ENCODE measurements at places on chromosomes 16 and 17. TPM values are rescaled to one million over a fixed set of nuclear protein-coding genes. Genes with fewer than 3 reads are reported as not detected.

DNA sequence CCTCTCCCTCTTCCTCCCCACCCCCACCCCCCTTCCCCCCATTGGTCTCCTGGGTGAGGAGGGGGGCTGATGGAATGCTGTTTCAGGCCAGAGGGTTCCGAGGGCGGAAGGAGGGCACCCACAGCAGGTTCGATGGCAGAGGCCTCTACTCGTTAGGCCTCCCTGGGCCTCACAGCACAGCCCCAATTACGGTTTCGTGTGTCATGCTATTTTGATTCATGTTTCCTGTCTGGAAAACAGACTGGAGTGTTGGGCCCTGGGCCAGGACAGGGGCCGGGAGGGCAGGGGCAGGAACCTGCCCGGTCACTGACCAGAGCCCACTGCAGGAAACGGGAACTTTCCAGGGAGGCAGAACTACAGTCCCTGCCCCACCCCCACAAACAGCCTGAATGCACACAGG, 138.2 kb downstream of the C16orf95 start:
- H3K4me1 ChIP-seq, result no peaks in the 10 kb centered on the region
- no peak for DNase-seq
- H3K27ac ChIP-seq, result no peak overlapping the region
- H3K27me3 ChIP-seq, result no peaks in the 10 kb centered on the region
- H3K36me3 ChIP-seq, result no peaks in the 10 kb centered on the region

GRCh38 chr16:75342308-75342811, 90.9 kb upstream of the BCAR1 start:
- H3K27me3 ChIP-seq, result no peaks in the 10 kb centered on the region
- no peaks in the 10 kb centered on the region for H3K4me1 ChIP-seq
- no peak overlapping the region for H3K4me3 ChIP-seq

DNA sequence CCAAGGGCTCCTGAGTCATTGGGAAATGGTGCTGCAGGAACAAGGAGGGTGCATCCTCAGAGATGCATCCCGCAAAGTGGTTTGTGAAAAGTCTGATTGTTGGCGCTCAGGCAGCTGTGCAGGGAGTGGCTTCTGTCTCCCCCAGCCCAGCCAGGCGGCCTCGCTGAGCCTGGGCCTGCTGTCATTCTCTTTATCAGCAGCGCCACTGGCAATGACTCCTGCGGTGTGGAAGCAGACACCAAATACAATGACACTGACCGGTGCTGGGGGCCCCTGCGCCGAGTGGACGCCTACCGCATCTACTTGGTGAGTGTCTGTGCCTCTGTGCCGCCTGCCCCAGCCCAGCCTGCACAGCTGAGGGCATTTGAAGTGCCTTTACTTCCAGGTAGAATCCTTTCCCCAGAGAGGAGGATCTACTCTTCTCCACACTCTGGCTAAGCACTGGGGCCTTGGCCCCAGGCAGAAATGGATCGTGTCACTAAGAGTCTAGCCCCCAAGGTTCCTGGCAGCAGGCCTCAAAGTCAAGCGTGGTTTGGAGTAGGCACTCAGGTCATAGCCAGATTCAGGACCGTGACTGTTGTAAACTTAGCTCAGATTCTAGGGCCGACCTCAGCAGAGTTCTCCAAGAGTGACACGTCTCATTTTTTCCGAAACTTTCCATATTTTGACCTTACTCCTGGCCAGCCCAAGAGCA, 19.3 kb upstream of the NAT9 start:
- H3K36me3 ChIP-seq, result peaks cover 19% of the 10 kb centered on the region
- no peak for DNase-seq
- no peaks in the 10 kb centered on the region for H3K27me3 ChIP-seq
- no peak overlapping the region for H3K27ac ChIP-seq

DNA sequence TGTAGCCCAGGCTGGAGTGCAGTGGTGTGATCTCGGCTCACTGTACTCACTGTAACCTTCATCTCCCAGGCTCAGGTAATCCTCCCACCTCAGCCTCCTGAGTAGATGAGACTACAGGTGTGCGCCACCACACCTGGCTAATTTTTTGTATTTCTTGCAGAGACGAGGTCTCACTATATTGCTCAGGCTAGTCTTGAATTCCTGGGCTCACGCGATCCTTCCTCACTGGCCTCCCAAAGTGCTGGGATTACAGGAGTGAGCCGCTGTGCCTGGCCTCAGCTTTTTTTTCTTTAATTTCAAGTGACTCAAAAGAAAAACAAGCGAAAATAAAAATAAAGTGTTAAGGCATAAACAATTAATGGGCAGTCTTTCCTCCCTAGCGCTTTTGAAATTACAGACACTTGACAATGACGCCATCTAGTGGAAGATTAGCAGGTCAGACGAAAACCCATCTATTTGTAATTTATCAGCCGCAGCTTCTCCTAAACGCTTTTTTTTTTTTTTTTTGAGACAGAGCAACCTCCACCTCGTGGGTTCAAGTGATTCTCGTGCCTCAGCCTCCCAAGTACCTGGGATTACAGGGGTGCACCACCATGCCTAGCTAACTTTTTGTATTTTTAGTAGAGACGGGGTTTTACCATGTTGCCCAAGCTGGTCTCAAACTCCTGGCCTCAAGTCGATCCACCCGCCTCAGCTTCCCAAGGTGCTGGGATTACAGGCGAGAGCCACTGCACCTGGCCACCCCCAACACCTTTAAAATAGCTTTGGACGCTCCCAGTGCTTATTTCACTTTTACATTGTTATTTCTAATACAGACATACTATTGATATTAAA, 28.1 kb upstream of the PECAM1 start:
- peaks cover 2% of the 10 kb centered on the region for H3K27me3 ChIP-seq
- H3K4me1 ChIP-seq, result peaks cover 4% of the 10 kb centered on the region
- no peak for DNase-seq
- H3K4me3 ChIP-seq, result no peak overlapping the region
- H3K36me3 ChIP-seq, result no peaks in the 10 kb centered on the region

DNA sequence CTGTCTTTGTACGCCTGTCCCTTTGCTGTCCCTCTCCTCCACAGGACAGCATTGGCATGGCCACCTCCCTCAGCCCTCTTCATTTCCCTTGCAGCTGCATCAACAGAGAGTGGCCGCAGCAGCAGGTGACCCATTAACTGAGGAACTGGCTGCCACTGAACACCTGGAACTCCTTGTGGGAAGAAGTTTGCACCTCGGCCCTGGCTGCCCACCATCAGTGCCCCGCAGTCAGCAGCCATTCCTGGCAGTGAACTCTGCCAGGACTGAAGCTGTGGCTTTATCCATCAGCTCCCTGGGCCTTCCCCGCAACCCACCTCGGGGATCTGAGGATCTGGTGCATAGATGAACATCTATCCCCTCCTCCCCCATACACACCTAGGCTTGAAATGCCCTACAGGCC, 13.1 kb upstream of the RNF135 start:
- H3K4me3 ChIP-seq, result no peak overlapping the region
- peaks cover 8% of the 10 kb centered on the region for H3K4me1 ChIP-seq
- H3K27ac ChIP-seq, result no peak overlapping the region
- H3K36me3 ChIP-seq, result no peaks in the 10 kb centered on the region
- DNase-seq, result no peak

DNA sequence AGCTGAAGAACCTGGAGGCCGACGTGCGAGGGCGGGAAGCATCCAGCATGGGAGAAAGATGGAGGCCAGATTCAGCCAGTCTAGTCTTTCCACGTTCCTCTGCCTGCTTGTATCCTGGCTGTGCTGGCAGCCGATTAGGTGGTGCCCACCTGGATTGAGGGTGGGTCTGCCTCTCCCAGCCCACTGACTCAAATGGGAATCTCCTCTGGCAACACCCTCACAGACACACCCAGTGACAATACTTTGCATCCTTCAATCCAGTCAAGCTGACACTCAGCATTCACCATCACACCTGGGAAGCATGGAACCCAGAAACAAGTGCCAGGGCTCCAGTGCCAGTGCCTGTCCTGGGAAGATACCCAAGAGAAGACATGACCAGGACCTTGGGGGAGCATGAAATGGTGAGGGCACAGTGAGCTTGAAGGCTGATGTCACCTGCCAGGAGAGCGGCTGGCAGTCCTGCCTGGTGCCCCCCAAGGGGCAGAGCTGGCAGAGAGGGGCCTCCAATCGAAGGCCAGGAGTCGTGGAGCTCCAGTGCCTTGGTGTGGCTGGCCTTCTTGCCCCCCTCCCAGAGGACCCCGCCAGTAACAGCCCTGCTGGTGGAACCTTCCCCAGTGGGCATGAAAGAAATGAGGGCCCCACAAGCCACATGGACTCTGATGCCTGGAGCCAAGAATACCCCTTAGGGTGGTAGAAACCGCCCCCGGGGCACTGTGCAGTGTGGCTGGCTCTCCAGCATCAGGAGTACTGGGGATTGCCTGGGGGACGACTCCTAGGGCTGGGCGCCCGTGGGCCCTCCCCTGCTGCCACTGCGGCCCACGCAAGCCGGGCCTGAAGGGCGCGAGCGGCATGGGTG, 643 bp upstream of the NPB start:
- no peak overlapping the region for H3K27ac ChIP-seq
- peaks cover 4% of the 10 kb centered on the region for H3K4me1 ChIP-seq

- H3K4me1 ChIP-seq, result no peaks in the 10 kb centered on the region
- no peak overlapping the region for H3K27ac ChIP-seq
- H3K27me3 ChIP-seq, result no peaks in the 10 kb centered on the region
- no peak for DNase-seq
- no peak overlapping the region for H3K4me3 ChIP-seq
Observed at GRCh38 chr16:87836844-87837581, 32.3 kb downstream of the SLC7A5 start.

GRCh38 chr17:49445591-49445990, 30.9 kb upstream of the PHB1 start:
- no peak overlapping the region for H3K27ac ChIP-seq
- peaks cover 4% of the 10 kb centered on the region for H3K4me1 ChIP-seq
- no peak overlapping the region for H3K4me3 ChIP-seq

DNA sequence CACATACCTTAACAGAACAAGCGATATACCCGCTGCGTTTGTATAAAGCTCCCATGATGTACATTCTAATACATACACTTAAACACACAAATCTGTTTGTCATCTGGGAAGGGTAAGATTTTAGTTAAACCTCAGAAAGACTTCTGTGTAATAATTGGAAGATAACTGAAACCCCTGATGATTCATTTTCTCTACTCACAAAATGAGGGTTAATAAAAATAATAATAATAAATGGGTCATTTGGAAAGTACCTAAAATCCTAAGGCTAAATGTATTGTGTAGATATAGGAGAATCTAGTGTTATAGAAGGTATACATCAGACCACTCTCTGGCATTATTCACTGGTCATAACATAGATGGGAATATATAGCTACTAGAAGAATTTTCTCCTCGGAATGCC, 64.7 kb upstream of the SOX9 start:
- no peak for DNase-seq
- H3K4me1 ChIP-seq, result no peaks in the 10 kb centered on the region
- H3K27ac ChIP-seq, result no peak overlapping the region
- peaks cover 2% of the 10 kb centered on the region for H3K27me3 ChIP-seq
- no peak overlapping the region for H3K4me3 ChIP-seq
- no peaks in the 10 kb centered on the region for H3K36me3 ChIP-seq

DNA sequence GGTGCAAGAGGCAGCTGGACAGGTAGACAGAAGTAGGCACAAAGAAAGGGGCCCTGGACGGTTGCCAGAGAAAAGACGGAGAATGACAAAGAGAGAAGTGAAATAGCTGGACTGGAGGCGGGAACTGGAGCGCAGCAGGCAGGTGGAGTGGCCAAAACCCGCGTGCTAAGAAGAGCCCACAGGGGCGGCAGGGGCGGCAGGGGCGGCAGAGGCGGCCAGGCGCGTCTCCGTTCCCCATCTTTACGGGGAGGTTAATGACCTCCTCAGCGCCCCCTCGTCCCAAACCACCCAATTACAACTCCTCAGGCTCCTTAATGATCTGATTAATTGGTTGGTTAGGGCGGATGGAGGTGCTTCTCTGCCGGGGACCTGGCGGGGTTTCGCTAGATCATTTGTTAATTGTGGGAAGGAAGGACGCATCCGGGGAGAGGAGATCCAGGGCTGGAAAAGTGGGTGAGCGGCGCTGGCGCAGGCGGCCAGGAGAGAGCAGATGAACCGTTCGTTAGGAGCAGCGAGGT, 15.4 kb upstream of the HOXB9 start:
- H3K4me3 ChIP-seq, result peak overlapping the region; percentile 36
- H3K4me1 ChIP-seq, result peaks cover 44% of the 10 kb centered on the region
- peaks cover 8% of the 10 kb centered on the region for H3K36me3 ChIP-seq
- H3K27me3 ChIP-seq, result peaks cover 95% of the 10 kb centered on the region
- no peak overlapping the region for H3K27ac ChIP-seq
- no peak for DNase-seq

- H3K27me3 ChIP-seq, result no peaks in the 10 kb centered on the region
- peak; percentile 45 for DNase-seq
- no peaks in the 10 kb centered on the region for H3K36me3 ChIP-seq
- H3K4me3 ChIP-seq, result no peak overlapping the region
- no peak overlapping the region for H3K27ac ChIP-seq
Observed at GRCh38 chr16:85528528-85529387, 84.4 kb upstream of the GSE1 start.

DNA sequence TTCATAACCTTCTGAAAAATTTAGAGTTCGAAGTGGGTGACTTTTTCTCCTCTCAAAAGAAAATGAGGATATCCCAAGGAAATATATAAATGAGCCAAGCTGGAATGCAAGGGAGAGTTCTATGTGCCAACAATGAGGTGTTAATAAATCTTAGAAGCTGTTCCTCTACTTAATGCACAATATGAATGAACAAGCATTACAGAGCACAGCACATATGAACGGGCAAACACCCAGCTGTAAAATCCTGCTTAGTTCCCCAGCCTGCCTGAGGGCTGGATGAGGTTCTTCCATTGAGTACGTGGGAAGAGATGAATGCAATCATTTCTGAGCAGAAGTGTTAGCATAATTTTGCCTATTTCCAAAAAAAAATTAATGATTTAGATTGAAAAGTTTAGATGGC, 58.1 kb downstream of the WDR59 start:
- no peaks in the 10 kb centered on the region for H3K27me3 ChIP-seq
- no peak overlapping the region for H3K4me3 ChIP-seq
- no peak overlapping the region for H3K27ac ChIP-seq
- H3K4me1 ChIP-seq, result peaks cover 1% of the 10 kb centered on the region

GRCh38 chr17:43609613-43610385, 51.9 kb downstream of the MEOX1 start:
- H3K27me3 ChIP-seq, result peaks cover 14% of the 10 kb centered on the region
- no peaks in the 10 kb centered on the region for H3K36me3 ChIP-seq
- H3K4me3 ChIP-seq, result no peak overlapping the region
- DNase-seq, result no peak
- H3K4me1 ChIP-seq, result peaks cover 6% of the 10 kb centered on the region
- no peak overlapping the region for H3K27ac ChIP-seq

GRCh38 chr16:77896415-77897128, 108.2 kb downstream of the VAT1L start:
- peaks cover 5% of the 10 kb centered on the region for H3K27me3 ChIP-seq
- H3K36me3 ChIP-seq, result no peaks in the 10 kb centered on the region
- H3K27ac ChIP-seq, result no peak overlapping the region
- no peaks in the 10 kb centered on the region for H3K4me1 ChIP-seq
- H3K4me3 ChIP-seq, result no peak overlapping the region

- DNase-seq, result no peak
- no peaks in the 10 kb centered on the region for H3K36me3 ChIP-seq
Observed at GRCh38 chr17:61376931-61377838, 22.5 kb upstream of the TBX2 start.

Gene THOC6
- total RNA-seq, result 51.5 TPM

Gene NXN
- total RNA-seq, result 0.14 TPM

Gene EVPL
- total RNA-seq, result not detected

Gene ATF7IP2
- total RNA-seq, result 17.7 TPM

Gene ITGB3
- 0.93 TPM for total RNA-seq

Gene SDK2
- 3.7 TPM for total RNA-seq
